ENCODE measurements at places on chromosomes 1 and 21.

DNA sequence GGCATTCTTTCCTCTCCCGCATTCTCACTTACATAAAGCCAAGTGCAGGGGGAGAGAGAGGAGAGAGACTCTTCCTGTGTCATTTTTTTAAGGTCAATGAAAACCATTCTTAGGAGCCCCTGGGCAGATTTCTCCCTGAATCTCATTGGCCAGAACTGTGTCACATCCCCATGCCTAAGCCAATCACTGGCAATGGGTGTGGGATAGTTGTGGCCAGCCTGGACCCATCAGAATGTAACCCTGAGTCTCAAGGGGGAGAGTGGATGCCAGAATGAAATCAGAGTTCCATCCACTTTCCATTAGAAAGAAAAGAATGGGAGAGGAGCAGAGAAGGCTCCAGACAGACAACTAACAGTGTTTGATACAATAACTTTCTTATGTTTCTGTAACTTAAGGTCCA, 31.2 kb upstream of the COQ8A start:
- peak; percentile 45 for DNase-seq

DNA sequence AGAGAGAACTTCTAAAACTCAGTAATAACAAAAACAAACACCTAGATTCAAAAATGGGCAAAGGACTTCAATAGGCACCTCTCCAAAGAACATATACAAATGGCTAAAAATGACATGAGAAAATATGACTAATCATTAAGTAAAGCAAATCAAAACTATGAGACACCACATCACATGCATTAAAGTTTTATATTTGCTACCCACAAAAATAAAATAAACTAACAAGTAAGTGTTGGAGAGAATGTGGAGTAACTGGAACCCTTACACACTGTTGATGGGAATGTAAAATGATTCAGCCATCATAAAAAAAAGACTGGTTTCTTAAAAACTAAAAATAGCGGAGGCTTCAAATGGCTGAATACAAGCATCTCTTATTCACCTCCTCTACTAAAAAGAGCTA, 262.1 kb upstream of the PKN2 start:
- no peak for DNase-seq

DNA sequence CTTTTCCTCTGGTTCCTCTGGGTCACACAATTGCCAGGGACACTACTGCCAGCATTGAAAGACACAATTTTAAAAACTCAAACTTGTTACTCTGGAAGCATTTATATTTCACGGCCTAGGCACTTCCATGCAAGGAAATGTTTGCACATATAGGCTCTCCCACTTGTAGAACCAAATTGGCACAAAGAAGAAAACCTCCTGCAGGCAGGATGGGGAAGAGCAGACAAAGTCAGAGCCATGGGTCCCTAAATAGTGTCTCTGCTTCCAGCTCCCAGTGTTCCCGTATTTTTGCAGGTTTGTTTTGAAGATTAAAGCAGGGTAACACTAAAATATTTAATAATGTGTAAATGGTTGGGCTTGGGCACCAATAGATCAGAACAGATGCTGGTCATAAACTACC, 19.0 kb upstream of the ADGRL2 start:
- no peak for DNase-seq

DNA sequence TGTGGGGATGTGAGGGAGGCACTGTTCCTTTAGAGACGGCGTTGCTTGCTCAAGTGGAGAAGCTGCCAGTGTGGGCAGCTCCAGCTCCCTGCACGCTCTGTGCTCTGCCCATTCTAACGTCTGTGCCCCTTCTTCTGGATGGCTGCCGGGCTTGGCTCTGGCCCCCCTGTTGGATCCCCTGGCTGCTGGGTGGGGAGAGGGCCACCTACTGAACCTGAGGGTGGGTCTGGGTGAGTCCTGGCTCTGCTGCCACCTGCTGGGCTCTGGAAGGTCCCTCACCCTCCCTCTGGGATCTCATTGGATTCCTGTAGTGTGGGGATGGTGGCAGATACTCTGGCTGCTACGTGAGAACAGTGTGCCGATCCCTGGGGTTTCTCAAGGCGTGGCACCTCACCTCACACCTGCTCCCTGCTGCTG, 5.0 kb downstream of the PFKL start:
- peak; percentile 89 for DNase-seq

DNA sequence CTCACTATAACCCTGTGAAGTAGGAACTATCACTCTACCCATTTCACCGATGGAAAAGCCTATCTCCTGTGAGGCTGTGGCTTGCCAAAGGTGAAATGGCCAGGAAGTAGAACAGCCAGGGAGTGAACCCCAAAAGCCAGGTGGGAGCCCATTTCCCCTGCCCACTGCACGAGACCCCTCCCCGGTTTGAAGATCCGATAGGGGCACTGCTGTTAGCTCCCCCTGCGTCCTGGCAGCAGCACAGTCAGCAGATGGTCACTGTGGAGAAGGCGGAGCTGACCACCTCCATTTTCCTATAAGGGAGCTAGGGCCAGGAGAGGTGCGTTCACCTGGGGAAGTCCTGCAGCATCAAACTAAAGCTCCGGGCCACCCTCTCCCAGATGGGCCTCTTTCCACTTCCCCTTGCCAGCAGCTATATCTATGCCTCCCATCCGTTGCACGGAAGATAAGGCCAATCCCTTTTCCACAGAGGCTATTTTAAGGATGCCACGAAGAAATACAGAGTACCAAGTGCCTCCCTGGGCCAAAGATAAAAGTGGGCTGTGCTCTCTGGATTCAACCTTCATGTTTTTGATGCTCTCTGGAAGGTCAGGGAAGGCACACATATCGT, 7.8 kb downstream of the ERG start:
- DNase-seq: no peak

GRCh38 chr1:30864681-30865080, 43.9 kb downstream of the SDC3 start:
- DNase-seq: no peak

GRCh38 chr21:26715878-26716506, 129.2 kb downstream of the ADAMTS1 start:
- DNase-seq: peak; percentile 49

DNA sequence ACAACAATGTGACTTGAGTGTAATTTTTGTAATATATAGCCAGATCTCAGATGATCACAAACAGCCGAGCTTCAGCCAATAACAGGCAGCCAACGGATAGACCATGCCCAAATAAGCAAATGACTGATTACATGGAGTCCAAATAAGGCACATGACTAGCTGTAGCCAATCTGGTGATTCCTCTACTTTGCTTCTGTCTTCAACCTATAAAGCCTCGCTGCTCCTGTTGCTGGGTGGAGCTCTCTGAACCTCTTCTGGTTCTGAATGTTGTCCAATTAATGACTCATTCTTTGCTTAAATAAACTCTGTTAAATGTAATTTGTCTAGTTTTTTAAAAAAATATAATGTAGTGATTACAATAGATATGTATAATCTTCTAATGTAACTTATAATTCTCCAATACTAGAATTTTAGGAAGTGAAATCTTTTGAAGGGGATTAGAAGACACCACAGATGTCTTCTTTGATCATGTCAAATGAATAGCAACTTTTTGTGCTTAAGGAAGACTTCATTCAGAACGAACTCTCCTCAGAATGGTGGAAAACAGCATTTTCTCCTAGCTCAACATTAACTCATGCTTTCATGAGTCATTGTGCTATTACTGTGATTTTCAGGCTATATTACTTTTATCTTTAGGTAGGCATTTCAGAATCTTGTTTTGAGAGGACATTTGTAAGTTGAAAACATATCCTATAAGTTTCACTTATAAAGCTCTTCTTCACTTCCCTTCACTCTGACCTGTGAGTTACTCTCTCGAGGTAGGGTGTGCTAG, 857.8 kb upstream of the B3GALT2 start:
- no peak for DNase-seq

GRCh38 chr1:101187297-101187696, 49.5 kb upstream of the S1PR1 start:
- DNase-seq: no peak

- no peak for DNase-seq
Observed at GRCh38 chr1:206833801-206834200, 31.6 kb upstream of the IL20 start.
